ENCODE measurements at places on chromosomes 4 and X.

GRCh38 chr4:145183023-145183422, 2.6 kb upstream of the OTUD4 start:
- DNase-seq: no peak

- DNase-seq: no peak
These were observed 236.2 kb upstream of the HAND2 start for GRCh38 chr4:173766171-173766600.

DNA sequence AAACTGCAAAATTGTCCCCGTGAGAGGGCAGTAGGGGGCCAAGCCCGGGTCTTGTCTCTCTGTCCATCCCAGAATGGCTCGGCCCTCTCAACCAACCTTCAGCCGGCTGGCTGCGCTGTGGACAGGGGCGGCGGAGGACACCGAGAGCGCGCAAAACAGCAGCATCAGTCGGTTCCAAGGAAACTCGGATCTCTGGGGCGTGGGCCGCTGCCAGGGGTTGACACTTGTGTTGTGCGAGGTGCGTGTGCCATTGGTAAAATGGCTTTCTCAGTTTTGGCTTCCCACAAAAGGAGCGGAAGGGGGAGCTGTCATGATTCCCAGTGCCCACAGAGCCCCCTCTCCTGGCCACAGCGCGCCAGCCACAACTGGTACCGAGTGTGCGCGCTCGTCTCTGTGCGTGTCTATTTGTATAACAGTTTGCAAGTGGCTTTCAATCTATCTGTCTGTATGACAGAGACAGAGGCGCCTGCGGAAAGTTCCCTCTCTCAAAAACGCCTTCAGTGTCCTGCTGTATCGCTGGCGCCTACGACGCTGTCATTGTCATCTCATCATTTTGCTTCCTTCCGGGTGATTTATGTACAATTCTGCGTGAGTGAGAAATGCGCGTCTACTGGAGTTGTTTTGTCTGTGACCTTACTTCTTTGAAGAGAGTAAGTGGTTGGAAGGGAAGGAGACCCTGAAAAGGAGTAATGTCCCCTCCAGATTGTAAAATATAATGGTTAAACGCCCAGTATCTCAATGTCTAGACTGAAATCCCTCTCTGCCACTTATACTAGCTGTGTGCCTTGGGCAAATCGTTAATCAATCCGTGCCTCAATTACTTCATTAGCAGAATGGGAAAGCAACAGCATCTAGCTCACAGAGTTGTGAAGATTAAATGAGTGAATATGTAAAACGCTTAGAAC, 1.8 kb downstream of the DKK2 start:
- DNase-seq: no peak

GRCh38 chr4:158667651-158668198, 4.0 kb downstream of the C4orf46 start:
- no peak for DNase-seq

DNA sequence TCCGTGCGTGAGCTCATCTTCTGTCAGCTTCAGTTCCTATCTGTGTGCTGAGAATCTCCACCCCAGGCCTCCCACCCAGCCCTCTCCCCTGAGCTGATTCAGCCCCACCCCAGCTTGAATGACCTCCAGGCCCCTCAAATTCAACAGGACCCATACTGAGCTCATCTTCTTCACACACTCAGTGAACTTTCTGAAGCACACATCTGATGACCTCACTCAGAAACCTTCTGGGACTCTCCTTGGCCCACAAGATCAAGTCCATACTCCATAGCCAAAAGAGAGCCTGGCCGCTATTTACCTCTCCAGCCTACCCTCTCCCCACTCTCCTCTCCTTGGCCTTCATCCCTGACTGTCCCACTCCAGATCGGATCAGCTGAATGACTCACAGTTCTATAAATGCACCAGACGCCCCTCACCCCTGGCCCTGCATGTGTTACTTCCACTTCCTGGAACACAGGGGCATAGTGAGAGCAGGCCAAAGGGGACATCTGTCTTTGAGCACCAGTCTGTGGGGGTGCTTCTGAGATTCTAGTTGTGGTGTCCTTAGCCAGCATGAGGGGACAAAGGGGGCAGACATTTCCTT, 62.5 kb downstream of the PJA1 start:
- DNase-seq: no peak

- no peak for DNase-seq
These were observed 199.8 kb downstream of the SOWAHB start for GRCh38 chr4:76698141-76698540.

DNA sequence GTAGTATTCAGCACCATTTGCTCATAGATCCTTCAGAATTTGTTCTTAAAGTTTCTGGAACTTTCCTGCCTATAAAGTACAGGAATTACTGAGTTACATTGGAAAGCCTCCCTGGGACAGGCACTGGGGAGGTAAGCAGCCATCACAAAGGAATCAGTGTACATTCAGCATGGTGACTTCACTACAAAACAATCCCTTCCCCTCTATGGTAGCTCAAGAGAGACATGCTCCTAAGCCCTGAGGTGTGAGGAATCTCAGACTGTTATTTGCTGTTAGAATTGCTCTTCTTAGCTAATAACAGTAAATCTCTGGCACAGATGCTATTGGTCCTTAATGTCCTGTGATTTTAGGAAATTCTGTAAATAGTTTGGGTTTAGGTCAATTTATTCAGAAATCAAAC, 1898.0 kb upstream of the PCDH7 start:
- DNase-seq: no peak

DNA sequence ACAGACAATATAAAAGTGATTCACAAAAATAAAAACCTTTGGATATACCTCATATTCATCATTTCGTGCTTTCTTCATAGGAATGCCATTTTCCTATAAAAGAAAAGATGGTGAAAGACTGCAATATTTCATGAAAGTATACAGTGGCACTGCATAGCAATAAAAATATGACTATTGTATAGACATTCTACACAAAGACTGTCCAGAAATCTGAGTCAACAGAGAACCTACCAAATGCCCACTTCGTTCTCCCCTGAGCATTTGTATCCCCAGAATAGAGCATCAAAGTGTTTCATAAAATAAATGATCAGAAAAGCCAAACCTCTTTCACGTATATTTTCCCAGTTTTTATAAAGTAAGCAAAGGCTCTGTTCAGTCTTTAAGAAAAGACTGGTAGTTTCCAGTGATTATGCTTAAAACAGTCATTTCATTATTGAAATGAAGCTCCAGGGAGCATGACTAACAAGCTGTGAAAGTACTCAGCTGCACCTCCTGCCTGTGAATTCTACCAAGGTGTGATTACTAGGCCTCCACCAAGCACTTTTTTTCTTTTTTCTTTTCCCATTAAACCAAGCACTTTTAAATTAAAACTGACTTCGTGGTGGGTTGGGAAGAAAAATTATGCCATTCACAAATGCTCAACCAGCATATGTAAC, 20.2 kb downstream of the PPA2 start:
- DNase-seq: no peak

DNA sequence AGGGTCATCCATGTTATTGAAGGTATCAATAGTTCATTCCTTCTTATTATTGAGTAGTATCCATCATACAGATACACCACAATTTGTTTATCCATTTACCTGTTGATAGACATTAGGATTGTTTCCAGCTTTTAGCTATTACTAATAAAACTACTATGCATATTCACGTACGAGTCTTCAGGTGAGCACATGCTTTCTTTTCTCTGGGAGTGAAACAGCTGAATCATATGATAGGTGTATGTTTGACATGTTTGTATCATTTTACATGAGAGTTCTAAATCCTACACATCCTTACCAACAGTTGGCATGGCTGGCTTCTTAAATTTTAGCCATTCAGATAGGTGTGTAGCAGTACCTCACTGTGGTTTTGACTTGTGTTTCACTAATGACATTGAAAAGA, 556.6 kb upstream of the DIPK2B start:
- no peak for DNase-seq

DNA sequence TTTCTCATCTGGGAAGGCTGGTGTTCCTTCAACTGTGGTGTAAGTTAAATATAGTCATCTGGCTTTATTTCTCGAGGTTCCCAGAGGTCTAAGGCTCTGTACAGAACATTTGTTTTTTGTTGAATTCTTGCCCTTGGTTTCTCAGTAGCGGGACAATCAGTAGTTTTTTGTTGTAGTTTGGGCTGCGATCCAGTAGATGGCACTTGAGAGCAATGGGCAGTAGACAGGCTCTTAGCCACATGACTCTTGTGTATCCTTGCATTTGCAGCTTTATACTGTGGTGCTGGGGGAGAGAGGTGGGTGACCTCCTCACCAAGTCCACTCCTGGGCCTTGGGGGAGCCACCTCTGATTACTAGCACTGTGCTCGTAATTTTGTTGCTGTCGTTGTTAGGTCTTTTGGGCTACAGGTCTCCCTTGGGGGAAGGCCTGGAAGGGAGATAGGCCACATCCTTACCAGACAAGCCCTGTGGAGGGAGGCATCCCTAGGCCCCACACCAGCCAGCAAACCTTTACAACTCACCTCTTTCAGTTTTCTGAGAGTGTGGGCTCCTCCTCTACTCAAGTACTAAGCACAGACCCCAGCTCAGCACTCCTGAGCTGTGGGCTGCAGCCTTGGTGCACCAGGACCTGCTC, 8.1 kb downstream of the ETDB start:
- peak; percentile 6 for DNase-seq

GRCh38 chrX:103530545-103530944, 11.3 kb upstream of the RAB40A start:
- DNase-seq: no peak

DNA sequence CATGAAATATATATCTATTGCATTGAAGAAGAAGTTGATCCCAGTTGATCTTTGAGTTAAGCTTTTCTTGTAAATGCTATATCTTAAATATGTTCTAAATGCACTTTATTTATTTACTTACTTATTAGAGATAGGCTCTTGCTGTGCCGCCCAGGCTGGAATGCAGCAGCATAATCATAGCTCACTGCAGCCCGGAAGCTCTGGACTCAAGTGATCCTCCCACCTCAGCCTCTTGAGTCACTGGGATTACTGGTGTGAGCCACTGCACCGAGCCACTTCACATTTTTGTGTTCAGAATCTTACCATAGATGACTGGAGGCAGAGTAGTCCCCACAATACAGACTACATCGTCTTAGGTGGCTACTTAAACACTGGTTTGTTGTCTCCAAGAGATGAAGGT, 324.3 kb upstream of the SLIT2 start:
- no peak for DNase-seq

GRCh38 chrX:71367396-71367795, 1.2 kb downstream of the TAF1 start:
- DNase-seq: no peak

- DNase-seq: no peak
These were observed 162.3 kb downstream of the STIM2 start for GRCh38 chr4:27022963-27023362.

DNA sequence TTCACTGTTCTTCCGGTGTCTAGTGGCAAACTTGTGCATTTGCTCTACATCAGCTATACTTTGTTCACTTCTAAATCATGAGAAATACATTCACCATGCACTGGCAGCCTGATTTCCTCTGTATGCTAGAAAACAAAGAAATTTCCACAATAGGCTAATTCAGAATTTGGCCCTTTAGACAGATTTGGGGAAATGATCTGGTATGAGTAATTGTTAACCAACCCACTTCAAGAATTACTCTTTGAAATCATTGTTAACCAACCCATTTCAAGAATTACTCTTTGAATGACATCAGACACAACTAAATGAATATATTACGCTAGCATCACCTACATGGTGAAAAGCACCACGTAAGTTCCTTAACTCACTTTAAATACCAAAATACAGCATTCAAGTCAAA, 14.6 kb downstream of the APBB2 start:
- DNase-seq: no peak

- DNase-seq: no peak
These were observed 335.4 kb upstream of the FAT1 start for GRCh38 chr4:187059021-187059420.

DNA sequence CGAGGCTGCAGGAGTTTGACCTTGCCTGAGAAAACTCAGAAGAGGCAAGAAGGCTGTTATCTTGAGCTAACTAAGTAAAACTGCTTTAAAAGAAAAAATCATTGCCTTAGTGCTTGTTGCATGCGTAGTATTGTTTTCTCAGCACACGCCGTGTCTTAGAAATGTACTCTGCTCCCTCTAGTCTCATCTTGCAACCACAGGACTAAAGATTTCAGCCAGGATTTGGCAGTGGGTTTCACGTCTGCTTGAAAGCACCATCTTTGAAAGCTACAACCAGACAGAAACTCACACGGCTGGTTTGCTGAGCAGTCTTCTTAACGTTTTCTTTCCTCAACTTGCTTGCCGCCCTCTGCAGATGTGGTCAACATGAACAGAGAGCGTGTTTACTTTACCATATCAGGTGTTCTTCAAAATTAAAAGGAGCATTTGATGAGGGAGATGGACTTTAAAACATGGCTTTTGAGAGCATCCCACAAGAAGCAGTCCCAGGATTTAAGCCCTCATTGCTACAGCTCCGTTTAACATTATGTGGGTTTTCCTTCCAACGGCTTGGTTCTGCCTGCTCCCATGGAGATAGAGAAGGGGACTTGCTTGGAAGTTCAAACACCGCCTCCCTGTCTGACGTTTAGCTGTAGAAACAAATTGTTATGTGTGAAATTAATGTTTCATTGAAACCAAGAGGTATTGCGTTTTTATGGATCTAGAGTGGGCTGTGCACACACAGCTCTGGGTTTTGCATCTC, 3.4 kb downstream of the SORCS2 start:
- no peak for DNase-seq

DNA sequence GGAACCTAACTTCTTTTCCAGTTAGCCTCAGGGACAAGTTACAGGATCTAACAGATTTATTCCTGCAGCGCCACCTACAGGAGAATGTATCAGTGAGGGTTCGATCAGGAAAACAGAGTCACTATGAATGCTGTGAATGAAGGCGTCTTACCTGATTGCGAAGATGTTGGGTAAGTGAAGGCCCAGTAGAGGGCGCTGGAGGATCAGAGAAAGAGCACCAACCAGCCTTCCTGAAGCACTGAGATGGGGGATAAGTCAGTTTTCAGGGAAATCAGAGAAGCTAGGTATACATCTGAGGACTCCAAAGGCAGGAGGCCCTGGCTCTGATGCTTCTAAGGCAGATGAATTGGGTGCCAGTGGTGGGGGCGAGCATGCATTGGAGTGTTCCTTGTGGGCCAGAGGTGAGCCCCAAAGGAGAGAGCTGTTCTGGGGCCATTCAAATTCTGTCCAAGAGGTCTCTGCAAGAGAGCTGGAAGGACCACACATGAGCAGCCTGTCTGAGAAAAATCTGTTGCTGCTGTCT, 169.9 kb upstream of the AADAT start:
- peak; percentile 88 for DNase-seq

DNA sequence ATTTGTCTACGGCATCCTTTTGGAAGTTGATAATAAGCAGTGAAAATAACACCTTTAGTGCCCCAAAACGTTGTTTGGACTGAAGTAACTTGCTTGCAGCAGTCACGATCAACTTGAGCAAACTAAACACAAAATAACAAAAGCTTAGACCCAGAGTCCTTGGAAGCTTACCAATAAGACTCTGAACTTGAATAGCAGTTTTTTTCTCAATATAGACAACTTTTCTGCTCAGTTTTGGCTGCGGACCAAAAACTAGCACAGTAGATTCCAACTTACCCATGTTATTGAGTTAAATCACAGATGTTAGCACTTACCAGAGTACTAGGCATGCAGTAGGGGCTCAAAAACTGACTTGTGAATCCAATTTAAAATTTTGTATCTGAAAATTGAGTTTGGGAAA, 746.9 kb downstream of the PCDH19 start:
- no peak for DNase-seq

- DNase-seq: no peak
These were observed at the start of gene COL25A1 for GRCh38 chr4:109302361-109303139. Gene COL25A1 (minus strand): TSS chr4:109302658.

Measured in astrocyte of the cerebellum (primary cell).